ENCODE measurements at places on chromosomes 3 and 15. TPM values are rescaled to one million over a fixed set of nuclear protein-coding genes. Genes with fewer than 3 reads are reported as not detected.

The SNTN gene
- total RNA-seq = not detected

The GOLGA6L4 gene
- total RNA-seq = 0.29 TPM

The SUCNR1 gene
- total RNA-seq = 0.16 TPM

The PLA2G4E gene
- not detected for total RNA-seq

The RYR3 gene
- not detected for total RNA-seq

The XYLB gene
- total RNA-seq = 4.3 TPM

The MNS1 gene
- 2.8 TPM for total RNA-seq

The FANCD2OS gene
- not detected for total RNA-seq

The TUSC2 gene
- total RNA-seq = 40.7 TPM

The SCAANT1 gene
- total RNA-seq = not detected

The SLC38A3 gene
- total RNA-seq = not detected

The GBE1 gene
- 25.0 TPM for total RNA-seq

The PLCB2 gene
- 0.77 TPM for total RNA-seq

The ACAN gene
- 0.90 TPM for total RNA-seq

The MED12L gene
- total RNA-seq = 0.23 TPM

The SYNM gene
- 37.2 TPM for total RNA-seq

The SLC28A2 gene
- total RNA-seq = not detected

The ILDR1 gene
- not detected for total RNA-seq

The CD80 gene
- total RNA-seq = not detected

The TMEM202 gene
- total RNA-seq = not detected

All from A549 treated with Mapracorat at 1 μM for 4 hours (cell line).